Spinal cord (tissue), 10 donors: ENCODE measurements at places on chromosomes 7 and 10.
A peak's percentile ranks its signal among the peaks of the same experiment; 100 is the strongest.

DNA sequence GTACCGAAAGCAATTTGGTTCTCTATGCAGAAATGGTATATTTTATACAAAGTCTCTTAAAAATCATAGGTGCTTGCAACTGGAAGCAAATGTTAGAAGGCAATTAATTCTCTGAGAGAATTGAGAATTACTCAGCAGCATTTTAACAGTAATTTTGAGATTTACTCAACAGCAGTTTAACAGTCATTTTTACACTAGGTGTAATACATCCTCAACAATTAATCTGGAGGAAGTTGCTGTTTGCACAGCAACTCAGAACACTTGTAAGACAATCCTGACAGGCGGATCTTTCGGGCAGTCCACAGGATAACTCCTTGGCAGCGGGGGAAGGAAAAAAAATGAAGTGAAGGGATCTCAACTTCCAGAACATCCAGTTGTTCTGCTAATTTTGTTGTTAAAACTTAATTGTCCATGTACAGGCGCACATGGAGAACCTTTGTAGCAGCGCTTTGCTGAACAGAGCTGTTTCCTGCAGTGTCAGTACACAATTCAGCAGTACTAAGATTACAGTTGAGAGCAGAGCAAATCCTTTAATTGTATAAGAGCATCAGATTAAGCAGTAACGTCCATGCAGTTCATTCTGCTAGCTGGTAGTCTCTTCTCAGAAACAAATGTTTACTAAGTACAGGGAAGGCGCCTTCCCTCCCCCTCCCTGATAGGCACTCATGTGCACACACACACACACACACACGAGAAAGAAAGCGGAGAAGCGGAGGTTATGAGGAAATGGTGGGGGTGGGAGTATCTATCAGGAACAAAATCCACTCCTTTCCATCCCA, 43.8 kb downstream of the ENO4 start:
- DNase-seq, result no peak

DNA sequence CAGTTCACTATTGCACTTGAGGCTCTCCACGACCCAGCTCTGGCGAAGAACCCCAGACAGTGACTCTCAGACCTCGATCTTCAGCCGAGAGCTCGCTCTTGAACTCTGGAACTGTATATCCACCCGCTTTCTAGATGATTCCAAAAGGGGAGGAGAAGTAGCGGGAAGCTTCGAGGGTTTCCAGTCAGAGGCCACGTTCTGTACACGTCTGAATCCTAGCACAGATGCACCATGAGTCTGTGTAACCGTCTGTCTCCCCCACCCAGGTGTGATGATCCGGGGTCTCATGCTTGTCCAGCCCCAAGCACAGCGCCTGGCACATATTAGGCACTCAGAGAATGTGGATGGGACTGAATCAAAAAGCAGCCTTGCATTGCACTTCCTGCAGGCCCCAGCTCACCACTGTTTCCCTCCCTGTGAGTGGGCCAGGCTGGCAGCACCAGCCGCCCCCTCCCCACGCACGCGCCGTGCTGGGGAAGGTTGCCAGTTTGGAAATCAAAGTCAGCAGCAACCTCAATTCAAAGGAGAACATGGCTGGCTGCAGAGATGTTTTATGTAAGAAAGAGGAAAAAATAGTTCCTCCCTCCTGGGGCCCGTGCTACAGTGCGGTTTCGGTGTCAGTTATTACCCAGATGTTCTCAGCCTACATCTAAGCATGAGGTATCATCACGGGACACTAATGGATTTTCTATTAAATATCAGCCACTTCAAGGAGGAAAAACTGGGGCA, 5.7 kb downstream of the GRID2IP start:
- DNase-seq, result no peak

- peak; percentile 25 for DNase-seq
Observed at GRCh38 chr10:93541402-93542357, 24.8 kb upstream of the FFAR4 start.

DNA sequence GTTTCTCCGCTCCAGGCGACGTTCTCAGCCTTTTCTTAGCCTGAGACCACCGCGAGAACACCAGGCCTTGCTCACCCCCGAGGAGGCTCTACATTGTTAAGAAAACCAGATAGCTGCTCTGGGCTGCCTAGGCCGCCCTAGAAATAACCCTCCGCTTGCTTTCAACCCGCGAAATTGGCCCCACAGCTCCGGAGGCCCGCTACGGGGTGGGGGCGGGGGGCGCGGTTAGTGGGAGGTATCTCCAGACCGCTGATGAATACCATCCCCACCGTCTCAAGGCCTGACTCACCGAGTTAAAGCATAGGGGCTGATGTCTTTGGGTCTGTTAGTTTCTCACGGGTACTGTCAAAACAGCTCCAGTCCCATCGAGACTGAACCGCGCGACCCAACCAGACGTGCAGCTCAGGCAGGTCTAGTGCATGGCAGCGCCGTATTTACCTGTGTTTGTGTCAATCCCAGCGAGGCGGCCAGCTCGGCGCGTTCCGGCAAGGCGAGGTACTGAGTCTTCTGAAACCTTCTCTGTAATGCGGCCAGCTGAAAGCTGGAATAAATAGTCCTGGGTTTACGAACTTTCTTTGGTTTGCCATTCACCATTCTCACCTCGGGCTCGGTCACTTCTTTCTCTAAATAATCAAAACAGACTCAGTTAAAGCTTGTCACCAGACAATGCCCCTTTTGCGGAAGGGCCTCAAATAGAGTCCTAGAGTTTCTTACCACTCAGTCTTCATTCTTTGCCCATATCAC, 2.7 kb downstream of the DLX5 start:
- no peak for DNase-seq

DNA sequence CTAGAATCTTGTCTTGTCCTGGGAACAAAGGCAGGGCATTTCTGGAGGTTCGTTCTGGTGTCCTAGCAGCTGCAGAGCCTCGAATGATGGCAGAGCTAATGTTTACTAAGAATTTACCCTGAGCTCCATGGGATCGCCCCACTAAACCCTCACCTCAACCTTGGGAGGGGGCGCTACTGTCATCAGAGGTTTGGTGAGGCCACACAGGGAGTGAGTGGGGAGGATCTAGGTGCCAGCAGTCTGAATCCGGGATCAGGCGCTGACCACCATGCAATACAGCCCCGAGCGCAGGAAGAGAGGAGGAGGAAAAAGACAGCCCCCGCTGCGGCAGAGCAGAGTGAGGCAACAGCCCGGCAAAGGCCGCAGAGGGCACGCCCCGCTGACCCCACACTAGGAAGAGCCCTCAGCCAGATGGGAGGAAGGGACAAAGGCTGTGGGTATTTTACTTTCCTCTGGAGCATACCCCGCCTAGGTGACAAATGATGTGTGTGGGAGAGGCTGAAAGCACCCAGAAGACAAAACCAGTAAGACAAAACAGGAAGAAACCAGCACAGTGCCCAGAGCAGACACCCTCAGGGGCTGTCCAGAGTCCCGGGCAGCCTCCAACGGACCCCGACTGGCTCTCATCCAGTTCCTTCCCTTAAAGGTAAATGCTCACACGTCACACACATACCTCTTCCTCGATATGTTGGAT, 103.5 kb downstream of the FAM53B start:
- no peak for DNase-seq

DNA sequence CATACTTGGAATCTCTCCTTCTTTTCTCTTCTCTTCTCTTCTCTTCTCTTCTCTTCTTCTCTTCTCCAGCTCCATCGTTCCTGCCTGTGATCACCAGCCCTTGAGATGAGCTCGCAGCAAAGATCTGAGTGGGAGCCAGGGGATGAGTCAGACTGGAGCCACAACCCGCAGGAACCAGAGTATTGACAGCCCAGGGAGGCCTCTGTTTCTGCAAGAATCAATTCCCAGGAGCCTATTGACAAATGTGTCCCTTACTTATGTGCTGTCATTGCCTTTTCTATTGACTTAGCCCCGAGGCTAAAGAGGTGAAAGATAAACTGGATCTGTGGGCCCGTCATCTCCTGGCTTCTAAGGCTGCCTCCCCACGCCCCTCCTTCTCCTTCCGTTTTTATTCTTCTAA, 13.1 kb upstream of the HABP2 start:
- no peak for DNase-seq

GRCh38 chr10:52409195-52409594, 95.1 kb downstream of the DKK1 start:
- no peak for DNase-seq

- no peak for DNase-seq
Observed at GRCh38 chr7:17408904-17409290, 110.4 kb downstream of the AHR start.

DNA sequence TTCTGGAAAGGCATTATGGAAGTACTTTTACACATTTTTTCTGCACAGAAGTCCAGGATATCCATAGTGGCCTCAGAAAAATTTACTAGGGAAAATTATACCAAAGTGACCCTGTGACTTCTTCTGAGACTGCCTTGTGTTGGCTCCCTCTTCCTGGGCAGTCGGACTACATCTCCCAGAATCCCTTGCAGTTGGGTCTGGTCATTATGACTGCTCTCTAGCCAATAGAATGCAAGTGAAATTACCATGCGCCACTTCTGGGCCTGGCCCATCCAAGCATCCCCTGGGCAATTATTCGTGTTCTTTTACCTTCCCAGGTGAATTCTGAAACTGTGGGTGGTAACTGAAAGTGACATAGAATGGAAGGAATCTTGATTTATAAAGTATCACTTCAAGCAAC, 430.9 kb downstream of the ACTR3B start:
- DNase-seq, result no peak

GRCh38 chr7:1727812-1728570, 57.9 kb downstream of the ELFN1 start:
- DNase-seq, result no peak

DNA sequence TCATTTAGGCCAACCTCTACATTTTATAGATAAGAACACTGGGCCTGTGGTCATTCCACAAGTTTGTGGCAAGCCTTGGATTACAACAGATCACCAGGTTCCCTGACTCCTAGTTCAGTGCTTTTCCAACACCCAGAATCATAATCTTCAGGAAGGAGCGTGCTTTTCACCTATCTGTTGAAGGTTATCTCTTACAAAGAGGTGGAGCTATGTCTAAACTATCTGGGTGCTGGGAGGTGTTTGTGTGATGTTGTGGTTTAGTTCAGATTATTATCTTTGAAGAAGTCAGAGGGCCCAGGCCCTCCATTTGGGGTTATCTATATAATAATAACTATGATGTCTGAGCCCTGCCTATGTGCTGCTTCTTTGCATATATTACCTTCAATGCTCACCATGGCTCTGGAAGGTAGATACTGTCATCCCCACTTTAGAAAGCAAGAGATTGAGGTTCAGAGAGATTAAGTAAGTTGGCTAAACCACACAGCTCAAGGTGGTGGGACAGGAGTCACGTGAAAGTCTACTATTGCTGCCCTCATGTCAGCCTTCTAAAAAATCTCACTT, 24.0 kb downstream of the IL2RA start:
- DNase-seq, result no peak

- DNase-seq, result no peak
Observed at GRCh38 chr7:46671108-46671769, 750.2 kb upstream of the IGFBP3 start.

- DNase-seq, result peak; percentile 3
Observed at GRCh38 chr7:20776214-20776911, 10.3 kb downstream of the SP8 start.

GRCh38 chr7:100396421-100396982, 23.2 kb downstream of the PILRA start:
- no peak for DNase-seq

GRCh38 chr7:47031786-47032535, 550.0 kb downstream of the TNS3 start:
- no peak for DNase-seq

- no peak for DNase-seq
Observed at GRCh38 chr7:39252916-39253315, 275.2 kb downstream of the POU6F2 start.

DNA sequence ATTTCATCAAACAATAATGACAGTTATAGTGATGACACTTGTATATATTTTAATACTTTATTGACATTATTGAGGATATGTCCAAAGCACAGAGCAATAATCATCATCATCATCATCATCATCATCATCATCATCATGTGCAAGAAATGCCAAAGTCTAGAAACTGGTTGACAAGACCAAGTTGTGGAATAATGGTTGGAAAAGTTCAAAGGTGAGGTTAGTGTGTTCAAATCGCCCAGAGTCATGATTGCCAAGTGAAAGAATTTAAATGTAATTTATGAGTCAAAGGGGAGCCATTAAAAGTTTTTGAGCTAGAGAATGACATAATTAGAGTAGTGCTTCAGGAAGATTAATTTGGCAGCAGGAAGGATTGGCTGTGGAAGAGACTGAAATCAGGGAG, 852.4 kb downstream of the SORCS1 start:
- DNase-seq, result no peak

GRCh38 chr7:19069842-19070241, 47.6 kb downstream of the TWIST1 start:
- no peak for DNase-seq

GRCh38 chr10:74093530-74094164, 57.0 kb downstream of the AP3M1 start:
- DNase-seq, result no peak

DNA sequence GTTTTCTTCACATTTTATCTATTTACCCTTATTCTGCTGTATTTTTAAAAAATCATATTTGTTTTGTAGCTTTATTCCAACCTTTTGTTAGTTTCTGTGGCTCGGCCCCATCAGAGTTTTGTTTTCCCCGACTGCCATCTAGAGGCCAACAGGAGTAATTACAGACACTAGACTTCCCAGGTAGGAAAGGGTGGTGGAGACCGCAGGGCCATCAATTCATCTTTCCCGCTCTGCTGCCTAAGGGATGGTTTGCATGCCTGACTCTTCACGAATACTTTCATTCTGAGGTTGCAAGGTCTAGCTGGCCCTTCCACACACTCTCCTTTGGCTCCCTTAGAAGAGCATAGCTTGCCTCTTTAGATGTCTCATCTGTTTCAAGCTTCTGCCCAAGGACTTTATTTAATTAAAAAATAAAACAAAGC, 38.3 kb downstream of the LYZL2 start:
- DNase-seq, result peak; percentile 59

DNA sequence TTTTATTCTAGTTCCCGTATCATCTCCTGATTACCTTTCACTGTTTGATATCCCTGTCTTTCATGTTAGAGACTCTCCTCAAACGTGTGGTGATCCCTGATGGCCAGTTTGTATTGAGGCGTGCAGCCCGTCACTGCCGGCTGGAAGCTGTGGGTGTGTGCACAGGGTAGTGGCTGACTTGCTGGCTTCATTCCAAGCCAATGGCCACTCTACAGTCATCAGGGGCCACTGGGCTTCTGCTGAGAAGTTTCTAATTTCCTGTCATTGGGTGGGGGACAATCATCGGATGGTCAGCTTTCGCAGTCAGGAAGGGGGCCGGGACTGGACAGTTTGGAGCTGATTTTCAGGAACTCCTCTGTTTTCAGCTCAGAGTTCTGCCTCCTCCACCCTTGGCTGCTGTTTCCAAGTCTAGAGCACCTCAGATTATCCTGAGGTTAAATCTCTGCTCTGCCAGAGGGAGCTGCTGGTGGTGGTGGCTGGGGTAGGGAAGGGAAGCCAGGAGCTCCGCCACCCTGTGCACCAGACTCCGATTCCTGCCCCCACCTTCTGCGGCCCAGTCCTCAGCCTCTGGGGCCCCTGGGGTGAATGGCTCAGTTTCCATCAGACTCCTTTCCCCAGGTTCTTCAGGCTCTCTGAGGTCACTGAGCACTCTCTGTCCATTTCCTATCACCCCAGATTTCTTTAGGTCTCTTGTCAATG, 34.9 kb downstream of the BAIAP2L1 start:
- no peak for DNase-seq

GRCh38 chr7:137661634-137662033, 185.1 kb downstream of the DGKI start:
- no peak for DNase-seq

- peak; percentile 47 for DNase-seq
Observed at GRCh38 chr7:105014693-105015389, 836 bp downstream of the KMT2E start.

GRCh38 chr10:32377458-32378259, 30.7 kb upstream of the EPC1 start:
- peak; percentile 57 for DNase-seq
